ENCODE measurements at places on chromosomes 12 and 14. TPM values are rescaled to one million over a fixed set of nuclear protein-coding genes. Genes with fewer than 3 reads are reported as not detected.
A peak's percentile ranks its signal among the peaks of the same experiment; 100 is the strongest.

Gene IFNG-AS1
- 0.54 TPM for total RNA-seq

- peak; percentile 54 for DNase-seq
Measured at GRCh38 chr14:105492971-105493871, 2.2 kb downstream of the TEDC1 start.

Gene OR4E2
- total RNA-seq: not detected

Gene ZC2HC1C
- total RNA-seq: 2.0 TPM

Gene BICDL1
- 1.3 TPM for total RNA-seq

DNA sequence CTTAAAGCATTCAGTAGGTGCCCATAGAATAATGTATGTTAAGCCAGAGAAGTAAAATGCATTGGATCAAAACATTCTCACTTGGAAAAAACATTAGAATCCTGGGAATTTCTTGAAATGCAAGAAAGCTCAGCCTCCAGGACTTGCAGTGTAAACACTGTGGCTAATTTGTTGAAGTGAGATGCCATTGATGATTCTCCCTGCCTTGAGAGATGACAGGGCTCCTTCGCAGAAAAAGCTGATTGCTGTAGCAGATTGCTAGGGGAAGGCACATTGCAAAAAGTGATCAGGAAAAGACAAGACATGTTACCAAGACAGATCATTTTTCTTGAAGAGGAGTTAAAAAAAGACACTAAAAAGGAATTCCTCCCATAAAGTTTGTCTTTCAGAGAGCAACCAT, 204.2 kb upstream of the HMGA2 start:
- DNase-seq: no peak

Gene MYH6
- not detected for total RNA-seq

DNA sequence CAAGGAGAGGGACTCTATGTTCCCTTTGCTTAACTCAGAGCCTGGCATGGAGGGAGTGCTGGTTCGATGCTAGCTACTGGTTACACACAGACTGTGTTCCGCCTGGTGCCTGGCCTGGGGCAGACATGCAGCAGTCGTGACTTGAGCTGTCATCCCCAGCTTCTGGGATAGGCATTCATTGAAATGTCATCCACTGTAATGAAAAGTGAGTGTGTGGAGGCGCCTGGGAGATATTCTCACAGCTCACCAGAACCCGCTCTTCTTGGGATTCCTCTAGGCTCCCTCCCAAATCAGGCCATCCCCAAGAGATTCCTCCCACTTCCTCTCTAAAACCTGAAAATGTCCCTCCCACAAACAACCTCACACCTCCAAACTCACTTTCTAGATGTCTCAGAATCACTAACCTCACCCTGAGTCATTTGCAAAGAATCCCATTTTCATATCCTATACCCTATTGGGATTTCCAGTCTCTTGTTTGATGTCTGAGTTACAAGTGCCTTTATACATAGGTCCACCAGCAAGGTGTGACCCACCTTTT, 82.8 kb downstream of the CRACR2A start:
- no peak for DNase-seq

- DNase-seq: no peak
Measured at GRCh38 chr12:54608156-54608555, 19.7 kb upstream of the PPP1R1A start.

DNA sequence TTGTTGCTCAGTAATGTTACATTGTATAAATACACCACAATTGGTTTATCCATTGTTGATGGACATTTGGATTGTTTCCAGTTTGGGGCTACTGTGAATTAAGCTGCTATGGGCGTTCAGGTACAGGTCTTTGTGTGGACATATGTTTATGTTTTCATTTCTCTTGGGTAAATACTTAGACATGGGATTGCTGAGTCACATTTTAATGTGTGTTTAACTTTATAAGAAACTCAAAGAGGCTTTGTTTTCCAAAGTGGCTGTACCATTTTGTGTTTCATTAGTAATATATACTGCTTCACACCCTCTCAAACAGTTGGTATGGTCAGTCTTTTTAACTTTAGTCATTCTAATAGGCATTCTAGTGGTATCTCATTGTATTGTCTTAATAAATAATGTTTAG, 225.0 kb downstream of the SPTSSA start:
- DNase-seq: no peak

GRCh38 chr14:45798659-45799058, 545.7 kb upstream of the MIS18BP1 start:
- DNase-seq: no peak

Gene E2F7
- total RNA-seq: 0.30 TPM

GRCh38 chr14:31941487-31941886, 135.6 kb upstream of the ARHGAP5 start:
- DNase-seq: no peak

DNA sequence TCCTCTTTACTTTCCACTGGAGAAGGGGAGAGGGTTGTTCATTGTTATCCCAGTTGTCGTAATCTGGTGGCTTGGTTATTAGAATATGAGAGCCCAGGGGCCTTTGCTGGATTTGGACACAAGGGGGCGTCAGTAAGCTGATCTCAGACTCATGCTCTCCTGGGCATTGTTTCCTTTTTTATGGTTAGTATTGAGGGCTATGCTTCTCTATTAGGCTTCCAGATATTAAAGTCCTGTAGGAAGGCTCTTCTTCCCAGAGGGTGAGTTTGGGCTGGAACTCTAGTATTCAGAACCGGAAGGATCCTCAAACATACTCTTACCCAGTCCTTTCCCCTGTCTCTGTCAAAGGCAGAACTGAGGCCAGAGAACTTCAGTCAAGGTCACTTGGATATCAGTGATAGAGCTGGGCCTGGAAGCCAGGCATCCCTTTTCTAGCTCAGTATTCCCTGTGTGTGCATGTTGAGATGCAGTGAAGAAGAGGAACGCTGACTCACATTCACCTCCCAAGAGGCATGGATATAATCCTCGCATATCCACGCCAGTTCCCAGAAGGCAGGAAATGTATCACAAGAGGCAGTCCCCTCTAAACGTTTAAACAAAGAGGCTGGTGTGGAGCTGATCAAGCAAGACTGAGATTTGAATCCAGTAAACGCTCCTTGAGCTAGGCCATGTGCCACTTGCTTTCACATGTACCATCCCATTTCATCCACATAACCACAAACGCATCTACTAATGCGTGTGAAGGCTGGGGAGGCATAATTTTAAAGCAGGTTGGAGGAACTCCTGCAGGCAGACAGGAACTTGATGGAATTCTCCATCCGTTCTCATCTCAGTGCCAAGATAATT, 41.6 kb downstream of the UBE3B start:
- DNase-seq: no peak

DNA sequence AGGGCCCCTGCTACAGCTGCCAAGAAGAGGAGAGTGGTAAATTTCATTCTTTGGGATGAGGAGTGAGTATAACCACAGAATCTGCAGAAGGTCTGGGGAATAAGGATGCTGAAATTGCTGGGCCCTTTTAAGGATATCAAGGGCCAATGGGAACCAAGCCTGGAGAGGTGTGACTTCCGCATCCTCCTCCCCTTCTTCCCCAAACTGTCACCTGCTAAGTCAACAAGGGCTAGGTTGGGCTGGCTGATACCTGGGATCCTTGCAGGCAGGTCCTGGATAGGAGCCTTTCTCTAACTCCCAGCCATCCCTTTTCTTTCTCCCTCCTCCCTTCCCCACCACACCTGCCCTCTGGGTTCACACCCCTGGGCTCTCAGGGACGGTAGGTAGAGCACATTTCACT, at the start of gene LACRT:
Gene LACRT, minus strand, starts transcription at position 101 of the 400 bp plus-strand sequence. Its CDS starts 54 bp downstream, at position 47.
- no peak for DNase-seq

Gene CIROP
- total RNA-seq: 0.18 TPM

- no peak for DNase-seq
Measured at GRCh38 chr14:74574090-74574433, 38.0 kb downstream of the LTBP2 start.

DNA sequence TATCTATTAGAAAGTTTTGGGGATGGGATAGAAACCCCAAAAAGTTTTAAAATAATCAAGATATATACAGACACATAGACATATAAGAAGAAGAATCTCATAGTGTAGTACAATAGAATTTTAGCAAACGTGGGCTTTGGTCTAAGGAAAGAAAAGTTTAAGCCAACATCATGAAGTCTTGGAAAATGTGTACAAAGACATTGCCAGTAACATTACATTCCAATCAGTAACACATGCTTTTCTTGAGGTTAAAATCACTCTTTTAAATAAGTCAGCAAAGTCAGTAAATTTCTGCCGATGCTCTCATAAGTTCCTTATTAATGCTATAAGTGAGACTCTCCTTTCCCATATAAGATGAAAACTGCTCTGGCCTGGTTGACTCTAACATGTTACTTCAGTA, 201.1 kb upstream of the LRIG3 start:
- no peak for DNase-seq

Gene GNPNAT1
- 17.6 TPM for total RNA-seq
